ENCODE measurements at places on chromosomes 12 and 14.
A peak's percentile ranks its signal among the peaks of the same experiment; 100 is the strongest.

DNA sequence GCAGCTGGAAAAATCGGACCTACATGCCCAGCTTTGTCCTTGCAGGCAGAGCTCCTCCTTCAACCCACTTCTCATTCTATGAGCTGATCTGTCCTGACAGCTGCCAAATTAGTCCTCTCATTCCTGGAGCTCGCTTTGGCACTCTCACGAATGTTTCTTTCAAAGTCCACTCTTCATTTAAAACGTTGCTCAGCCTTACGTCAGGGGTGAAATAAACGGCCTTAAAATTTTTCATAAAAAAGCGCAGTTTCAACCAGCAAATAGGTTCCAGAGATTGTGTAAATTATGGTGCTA, 120.9 kb upstream of the HIF1A start:
- no peak for DNase-seq

DNA sequence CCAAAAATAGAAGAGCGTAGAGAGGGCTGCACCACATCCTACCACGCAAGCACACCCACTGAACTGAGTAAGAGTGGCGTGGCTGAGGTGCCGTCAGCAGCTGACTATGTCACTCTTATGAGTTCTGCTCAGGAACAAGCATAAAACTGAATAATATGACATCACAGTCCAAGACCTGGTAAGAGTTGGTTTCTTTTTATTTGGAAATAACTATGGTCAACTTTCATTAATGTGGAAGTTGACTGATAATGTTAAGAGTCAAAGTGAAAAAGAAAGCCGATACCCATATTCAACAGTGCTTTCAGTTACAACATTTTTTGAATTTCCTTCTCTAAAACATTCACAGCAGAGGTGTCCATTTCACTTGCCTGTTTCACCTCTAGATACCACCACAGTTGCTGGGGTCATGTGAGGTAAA, 44.6 kb downstream of the GNS start:
- no peak for DNase-seq

- no peak for DNase-seq
Observed at GRCh38 chr14:71130491-71131179, 223.4 kb downstream of the PCNX1 start.

GRCh38 chr12:63075376-63076060, 75.5 kb downstream of the AVPR1A start:
- DNase-seq, result no peak

- DNase-seq, result peak; percentile 60
Observed at GRCh38 chr14:74905595-74906142, 17.4 kb downstream of the RPS6KL1 start.

GRCh38 chr12:117047810-117048584, 51.2 kb downstream of the TESC start:
- no peak for DNase-seq

DNA sequence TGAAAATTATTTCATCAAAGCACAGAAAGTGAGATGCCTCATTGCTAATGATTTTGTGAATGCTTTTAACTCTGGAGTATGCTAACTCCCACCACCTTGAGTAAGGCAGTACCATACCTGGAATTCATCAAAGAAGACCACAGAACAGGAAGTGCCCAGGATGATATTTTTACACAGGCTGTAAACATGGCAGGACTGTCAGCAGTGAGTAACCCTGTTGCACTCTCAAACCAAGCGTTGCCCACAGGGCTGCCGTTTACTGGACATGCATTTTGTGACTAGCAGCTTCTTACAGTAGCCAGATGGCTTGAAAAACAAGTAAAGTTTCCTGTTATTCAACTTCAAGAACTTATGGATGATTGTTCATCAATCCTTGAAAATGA, 42.4 kb downstream of the RALGAPA1 start:
- DNase-seq, result no peak

- no peak for DNase-seq
Observed at GRCh38 chr12:97711392-97711791, 248.8 kb downstream of the RMST start.

DNA sequence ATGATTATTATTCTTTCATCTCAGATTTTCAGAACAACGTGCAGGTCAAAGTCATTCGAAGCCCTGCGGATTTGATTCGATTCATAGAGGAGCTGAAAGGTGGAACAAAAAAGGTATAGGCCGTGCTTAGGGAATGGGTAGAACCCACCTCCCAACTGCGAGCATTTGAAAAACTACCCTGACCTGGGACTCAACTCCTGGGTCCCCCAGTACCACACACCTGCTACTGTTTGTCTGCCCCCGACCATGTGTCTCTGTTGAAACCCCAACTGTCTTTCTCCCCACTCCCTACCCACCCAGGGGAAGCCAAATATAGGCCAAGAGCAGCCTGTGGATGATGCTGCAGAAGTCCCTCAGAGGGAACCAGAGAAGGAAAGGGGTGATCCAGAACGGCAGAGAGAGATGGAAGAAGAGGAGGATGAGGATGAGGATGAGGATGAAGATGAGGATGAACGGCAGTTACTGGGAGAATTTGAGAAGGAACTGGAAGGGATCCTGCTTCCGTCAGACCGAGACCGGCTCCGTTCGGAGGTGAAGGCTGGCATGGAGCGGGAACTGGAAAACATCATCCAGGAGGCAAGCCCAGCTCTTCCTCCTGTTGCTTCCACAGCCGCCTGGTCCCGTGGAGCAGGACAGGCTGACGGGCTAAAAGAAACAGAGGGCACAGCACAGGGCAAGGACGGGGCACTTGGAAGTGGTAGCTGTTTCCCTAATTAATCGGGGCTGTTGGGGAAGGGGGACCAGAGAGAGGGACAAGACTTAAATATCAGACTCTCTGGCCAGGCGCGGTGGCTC, 20.5 kb downstream of the AGAP2 start:
- DNase-seq, result no peak

- no peak for DNase-seq
Observed at GRCh38 chr12:131617596-131618302, 93.1 kb upstream of the SFSWAP start.

DNA sequence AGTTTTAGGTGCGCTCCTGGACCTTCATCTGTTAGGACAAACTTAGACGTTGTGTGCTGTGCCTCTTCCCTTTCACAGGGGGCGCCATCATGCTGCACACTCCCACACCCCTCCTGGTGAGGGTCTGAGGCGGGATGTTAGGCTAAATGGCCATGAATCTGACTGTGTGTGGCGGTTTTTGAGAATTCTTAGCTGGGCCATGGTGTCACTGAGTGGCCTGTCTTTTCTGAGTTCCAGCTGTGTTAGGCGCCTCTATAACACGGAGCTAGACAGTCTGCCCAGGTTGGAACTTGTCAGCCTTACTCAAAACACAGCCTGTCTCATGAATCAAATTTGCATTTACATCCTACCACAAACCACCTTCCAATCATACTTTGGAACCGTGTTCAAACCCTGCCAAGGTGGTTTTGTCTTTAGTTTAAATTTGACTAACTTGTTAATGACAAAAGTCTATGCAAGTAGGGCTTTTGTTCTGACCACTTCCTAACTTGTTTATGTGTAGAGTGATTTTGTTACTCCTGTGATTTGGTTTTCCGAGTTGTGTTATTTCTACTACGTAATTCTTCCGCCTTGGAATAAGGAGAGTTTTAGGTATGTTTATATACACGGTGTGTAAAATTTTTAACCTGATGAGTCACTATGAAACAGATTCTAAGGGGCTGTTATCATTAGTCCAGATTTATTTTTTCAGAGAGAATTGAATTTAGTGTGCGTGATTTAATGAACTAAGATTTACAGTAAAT, 19.6 kb downstream of the ACVR1B start:
- DNase-seq, result no peak

DNA sequence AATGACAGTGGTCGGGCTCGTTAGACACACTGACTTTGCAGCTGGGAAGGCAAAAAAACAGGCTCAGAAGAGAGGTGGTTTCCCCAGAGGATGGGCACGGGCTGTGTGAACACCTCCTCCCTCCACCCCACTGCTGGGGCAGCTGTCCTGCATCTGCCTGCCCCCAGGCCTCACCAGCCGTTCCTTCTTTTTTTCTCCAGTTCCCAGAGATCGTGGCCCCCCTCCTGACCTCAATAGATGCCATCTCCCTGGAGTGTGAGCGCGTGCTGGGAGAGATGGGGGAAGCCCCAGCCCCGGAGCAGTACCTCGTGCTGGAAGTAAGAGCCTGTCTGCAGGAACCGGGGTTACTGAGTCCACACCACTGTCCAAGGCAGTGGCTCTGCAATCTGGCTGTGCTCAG, 17.4 kb downstream of the MVK start:
- no peak for DNase-seq

- no peak for DNase-seq
Observed at GRCh38 chr12:86663173-86663572, 407.0 kb upstream of the MGAT4C start.

All from 8988T (cell line).